ENCODE measurements at places on chromosomes 6 and 20.

DNA sequence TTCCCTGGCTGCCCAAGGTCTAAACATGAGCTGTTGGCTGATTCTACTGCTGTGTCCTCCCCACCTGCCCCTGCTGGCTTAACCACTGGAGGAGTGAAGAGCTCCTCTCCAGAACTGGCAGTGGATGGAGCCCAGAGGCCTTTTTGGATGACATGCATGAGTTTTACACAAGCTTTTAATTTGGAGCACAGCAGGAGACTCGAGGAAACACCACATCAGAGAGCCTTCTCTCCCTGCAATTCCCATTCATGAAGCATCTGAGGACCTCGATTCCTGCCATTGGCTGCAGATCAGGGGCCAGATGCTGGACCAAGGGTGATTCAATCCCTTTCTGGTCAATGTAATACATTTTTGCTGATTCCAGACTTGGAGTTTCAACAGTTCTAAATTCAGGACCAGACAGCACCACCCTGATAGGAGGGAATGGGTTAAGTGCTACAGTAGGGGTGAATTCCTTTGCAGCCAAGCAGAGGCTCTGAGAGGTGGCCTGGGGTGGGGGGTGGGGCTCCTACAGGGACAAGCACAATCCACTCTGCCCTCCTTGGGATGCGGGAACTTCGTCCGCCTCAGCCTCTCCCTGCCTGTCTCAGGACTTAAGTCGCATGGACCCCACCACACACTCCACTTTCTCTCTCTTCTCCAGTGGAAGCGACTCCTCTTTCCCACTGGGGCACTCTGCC is 599 bp upstream of the PSORS1C1 start:
- DNase-seq: peak; percentile 89

GRCh38 chr6:32885698-32886286 is 31.8 kb downstream of the PSMB9 start:
- DNase-seq: peak; percentile 65

- no peak for DNase-seq
Measured at GRCh38 chr6:163338671-163339405, 75.7 kb upstream of the QKI start.

DNA sequence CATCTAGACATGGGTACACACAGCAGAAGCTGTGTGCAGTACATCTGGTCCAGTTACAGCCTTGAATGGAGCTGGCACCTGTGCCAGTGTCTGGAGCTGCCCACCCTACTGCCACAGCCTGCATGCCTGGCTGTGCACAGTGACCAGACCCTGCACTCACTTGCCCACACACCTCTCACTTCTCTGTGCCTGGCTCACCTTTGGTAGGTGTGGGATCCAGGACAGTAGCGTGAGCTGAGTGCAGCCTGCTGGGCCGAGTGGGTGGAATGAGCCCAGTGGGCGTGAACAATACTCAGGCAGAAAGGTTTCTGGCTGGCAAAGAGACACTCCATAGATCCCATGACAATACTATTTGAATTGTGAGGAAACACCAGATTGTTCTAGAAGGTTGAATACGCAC is 839.5 kb upstream of the FLRT3 start:
- no peak for DNase-seq

DNA sequence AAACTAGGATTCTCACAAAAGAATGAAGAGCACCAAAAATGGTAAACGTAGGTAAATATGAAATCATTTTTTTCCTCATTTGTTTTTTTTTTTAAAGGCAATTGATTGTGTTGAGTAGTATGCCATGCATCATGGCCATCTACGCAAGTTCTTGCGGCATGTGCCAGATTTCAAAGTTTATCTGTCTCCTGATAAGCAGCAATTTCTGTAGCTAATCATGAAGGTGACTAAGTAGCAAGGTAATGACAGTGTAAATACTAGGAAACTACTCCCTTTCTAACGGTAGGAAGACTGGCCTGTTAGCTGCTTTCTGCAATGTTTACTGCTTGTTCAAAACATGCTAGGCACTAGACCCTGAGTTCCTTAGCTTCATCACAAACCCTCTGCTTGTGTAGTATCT is 13.4 kb upstream of the LY86 start:
- no peak for DNase-seq

- no peak for DNase-seq
Measured at GRCh38 chr6:128204616-128205015, 303.8 kb upstream of the THEMIS start.

GRCh38 chr20:891706-892080 is 24.4 kb downstream of the ANGPT4 start:
- DNase-seq: no peak

- DNase-seq: no peak
Measured at GRCh38 chr6:115271434-115271833, 789.3 kb downstream of the FRK start.

DNA sequence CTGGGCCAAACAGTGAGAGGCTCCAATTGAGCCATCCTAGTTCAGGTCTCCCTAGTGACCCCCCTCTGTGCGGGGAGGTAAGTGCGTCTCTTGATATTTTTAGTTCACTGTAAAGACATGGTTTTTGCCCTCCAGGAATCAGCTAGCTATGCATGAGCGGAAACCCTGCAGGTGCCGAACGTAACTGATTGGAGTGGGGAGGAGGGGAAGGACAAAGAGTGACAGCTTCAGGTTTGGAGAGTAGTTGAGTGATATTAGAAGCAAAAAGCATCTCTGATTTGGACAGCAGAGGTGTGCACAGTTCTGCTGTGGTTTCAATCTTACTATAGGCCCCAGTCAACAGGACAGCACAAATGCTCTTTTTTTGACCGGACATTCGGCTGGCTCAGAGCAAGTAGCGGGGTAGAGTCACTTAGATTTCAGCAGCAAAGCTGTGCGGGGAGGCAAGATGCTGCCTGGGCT is 31.8 kb downstream of the TBC1D7 start:
- no peak for DNase-seq

DNA sequence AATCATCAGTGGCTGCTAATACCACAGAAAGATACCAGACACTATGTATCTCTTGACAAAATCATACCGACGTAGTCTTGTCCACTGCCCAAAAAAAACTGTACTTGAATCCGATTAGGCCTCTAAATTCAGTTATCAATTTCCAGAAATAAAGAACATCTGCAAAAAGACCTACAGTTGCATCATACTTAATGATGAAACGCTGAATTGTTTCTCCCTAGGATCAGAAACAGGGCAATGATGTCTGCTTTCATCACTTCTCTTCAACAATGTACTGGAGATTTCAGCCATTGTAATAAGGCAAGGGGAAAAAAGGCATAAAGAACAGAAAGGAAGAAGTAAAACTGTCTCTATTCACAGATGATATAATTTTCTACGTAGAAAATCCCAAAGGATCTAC is 152.0 kb downstream of the TASP1 start:
- DNase-seq: no peak

DNA sequence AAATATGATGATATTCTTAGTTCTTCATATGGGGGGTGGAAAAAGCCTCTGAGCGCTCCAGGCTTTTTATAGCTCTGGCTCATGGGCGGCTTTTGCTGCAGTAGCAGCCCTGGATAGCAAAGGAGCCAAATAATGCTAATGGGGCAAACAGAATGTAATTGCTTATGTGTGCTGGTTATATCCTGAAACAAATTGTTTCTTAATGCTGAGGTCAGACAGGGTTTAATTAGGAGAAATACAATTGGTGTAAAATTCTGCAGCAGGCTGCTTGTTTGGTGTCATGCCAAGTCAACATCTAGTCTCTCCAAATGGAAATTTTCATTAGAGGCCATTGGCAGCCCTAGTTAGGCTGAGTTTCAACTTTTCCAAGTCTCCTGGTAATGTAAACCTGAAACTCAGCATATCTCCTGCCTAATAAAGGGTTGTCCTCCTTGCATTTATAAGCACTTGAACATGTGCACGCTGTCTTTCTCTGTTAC is 530.1 kb upstream of the NOX3 start:
- no peak for DNase-seq

GRCh38 chr6:52509281-52510212 is 67.3 kb downstream of the TRAM2 start:
- DNase-seq: no peak

GRCh38 chr6:12958052-12958706 is 241.6 kb downstream of the PHACTR1 start:
- DNase-seq: no peak

DNA sequence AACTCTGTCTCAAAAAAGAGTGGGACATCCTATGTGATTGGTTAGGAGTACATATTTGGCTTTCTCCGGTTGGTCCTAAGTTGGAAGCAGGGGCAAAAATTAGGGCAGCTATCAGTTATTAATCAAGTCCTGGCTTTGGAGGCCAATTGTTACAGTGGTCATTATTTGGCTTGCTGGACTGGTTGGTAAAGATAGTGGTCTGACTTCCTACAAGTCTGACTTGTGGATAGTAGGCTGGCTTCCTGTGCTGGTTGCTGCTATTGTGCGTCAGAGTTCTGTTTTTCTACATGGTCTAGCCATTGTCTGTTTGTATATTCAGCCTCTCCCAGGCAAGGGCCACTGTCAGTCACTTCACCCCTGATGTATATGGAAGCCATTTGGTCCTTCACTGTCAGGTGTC is 7.0 kb downstream of the ACOT8 start:
- DNase-seq: no peak

DNA sequence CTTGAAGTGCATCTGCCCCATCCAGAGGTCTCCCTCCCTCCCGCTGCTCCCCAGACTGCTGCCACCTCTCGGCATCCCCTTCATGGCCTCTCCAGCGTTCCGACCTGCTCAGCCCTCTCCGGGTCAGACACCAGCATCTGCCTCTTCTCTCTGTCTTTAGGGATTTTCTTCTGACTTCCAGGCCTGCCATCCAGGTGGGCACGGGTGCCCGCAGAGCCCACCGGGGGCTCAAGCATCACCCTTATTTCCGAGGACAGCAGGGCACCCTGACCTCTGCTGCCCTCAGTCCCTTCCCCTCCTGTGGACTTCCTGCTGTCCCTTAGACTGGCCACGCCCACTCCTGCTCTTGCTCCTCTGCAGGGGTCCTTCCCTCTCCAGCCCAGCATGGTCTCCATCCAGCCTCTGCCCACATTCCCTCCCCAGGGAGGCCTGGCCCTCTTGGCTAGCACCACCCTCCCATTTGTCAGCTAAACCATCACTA is 3.3 kb downstream of the NPEPL1 start:
- DNase-seq: no peak

DNA sequence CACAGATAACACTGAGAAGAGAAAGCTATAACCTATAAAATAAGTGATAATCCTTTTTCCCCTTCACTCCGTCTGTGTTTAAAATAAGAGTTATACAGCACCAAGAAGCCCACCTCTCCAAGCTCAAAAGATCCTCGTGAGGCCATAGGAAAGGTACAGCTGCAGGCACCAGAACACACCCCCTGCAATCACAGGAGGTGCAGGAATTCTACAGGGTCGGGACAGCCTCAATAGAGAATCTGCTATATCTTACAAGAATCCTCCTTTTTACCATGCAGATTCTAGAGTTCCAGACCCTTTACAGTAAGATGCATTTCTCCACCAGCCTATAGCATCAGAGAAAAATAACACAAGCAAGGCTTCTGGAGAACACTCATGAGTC is 5.0 kb upstream of the ADGRF1 start:
- DNase-seq: no peak

GRCh38 chr6:5521322-5521721 is 260.0 kb downstream of the FARS2 start:
- no peak for DNase-seq

- no peak for DNase-seq
Measured at GRCh38 chr6:90229331-90230010, 67.2 kb downstream of the BACH2 start.

DNA sequence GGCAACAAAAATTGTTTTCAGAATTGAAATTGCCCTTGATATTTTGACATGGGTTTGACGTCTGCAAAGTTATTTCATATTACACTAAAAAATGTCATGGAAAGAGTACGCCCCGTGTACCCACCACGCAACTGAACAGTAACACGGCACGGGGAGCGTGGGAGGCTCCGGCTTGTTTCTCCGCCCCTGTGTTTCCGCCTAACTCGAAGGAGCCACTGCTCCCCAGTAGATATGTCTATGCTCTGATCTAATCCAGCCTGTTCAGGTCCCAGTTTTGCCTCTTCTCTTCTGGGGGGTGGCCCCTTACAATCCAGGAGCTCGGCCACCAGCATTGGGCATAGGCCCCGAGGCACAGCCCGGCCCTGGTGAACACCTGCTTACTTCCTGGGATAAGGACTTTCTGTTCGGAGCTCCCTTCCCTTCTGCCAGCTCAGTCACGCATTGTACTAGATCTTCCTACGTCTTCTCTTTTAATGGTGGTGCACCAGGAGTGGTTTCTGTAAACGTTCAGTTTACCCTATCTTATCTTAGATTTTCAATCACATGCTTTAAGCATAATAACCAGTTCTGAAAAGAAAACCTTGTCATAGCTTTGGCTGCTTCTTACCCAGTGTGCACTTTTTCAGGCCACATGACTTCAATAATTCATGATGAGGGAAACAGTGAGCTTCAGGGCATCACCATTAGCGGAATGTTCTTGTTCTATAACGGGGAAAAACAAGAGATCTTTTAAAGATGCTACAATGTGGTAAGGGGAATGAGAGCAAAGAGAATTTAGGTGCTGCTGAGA is 43.9 kb upstream of the EXOC2 start:
- DNase-seq: no peak

- DNase-seq: no peak
Measured at GRCh38 chr6:161446949-161447348, 173.1 kb upstream of the AGPAT4 start.

DNA sequence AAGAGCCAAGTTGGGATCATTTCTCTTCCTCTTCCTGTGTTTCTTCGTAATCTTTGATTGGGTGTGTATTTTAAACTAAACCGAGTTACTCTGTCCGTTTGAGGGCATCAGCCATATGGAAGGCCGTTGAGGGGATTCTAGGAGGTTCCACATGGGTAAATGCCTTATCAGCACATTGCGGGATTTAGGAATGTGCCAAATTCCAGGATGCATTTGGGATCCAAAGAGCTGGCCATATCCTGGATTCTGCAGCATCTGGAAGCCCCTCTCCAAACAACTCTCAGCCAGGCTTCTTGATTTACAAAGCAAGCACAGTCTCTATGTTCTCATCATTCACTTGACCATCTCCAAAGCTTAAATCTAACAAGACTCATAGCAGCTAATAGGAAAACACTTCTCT is 67.6 kb upstream of the RIN2 start:
- DNase-seq: no peak

DNA sequence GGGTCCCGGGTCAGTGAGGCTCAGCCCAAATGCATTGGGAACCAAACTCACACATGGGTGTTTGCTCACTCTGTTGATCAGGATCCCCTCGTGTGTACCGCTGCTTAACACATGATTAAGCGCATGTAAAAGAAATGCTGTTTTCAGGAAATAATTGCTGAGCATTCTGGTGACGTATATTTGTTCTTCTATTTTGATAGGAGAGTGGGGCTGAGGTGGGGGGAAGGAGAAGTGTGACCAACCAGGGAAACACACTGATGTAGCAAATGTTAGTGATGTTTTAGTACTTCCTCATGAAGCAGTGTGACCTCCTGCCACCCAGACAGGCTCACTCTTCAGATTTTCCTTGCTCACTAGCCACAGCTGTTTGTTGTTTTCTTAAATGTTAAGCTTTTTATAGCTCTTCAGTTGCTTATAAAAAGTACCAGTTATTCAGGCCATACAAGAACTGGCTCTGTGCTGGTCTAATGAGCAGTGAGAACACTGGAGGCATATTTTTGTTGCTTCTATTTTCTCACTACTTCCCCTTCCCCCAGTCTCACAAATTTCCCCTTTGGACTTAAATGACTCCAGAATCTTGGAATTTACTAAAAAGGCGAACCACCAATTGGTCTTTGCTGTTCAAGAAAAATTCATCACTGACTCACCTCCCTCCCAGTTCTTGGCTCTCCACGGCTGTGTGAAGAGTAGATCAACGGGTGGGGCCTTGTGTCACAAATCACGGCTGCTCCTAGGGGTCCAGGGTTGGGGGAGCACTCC is 79.2 kb upstream of the BACH2 start:
- peak; percentile 16 for DNase-seq

Measured in fibroblast of the conjunctiva (primary cell).